ENCODE measurements at places on chromosomes 7 and 10.

DNA sequence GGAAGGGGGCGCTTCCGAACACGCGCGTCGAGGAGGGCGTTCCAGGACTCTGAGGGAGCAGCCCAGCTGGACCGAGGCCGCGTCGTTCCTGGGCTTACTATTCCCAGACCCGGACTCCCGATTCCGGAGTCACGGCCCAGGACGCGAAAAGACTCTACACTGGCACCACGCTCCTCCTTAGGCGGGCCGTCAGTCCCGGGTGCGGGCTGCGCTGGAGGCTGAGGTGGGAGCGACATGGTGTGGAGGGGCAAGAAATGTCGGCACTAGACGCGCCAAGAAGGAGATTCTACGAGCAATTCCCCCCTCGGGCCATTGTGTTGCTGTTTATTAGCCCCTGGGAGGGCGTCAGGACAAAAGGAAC, 584 bp upstream of the RUNDC3B start:
- DNase-seq: no peak

GRCh38 chr7:87398446-87398845, 53.0 kb downstream of the CROT start:
- DNase-seq: no peak

- DNase-seq: no peak
These were observed 3.9 kb upstream of the ATP6V0E2 start for GRCh38 chr7:149869867-149870266.

GRCh38 chr10:64379898-64380297, 858.7 kb downstream of the REEP3 start:
- DNase-seq: no peak

GRCh38 chr10:14382022-14382421, 51.3 kb upstream of the FRMD4A start:
- no peak for DNase-seq

GRCh38 chr7:94406696-94407095, 12.0 kb downstream of the COL1A2 start:
- DNase-seq: no peak

DNA sequence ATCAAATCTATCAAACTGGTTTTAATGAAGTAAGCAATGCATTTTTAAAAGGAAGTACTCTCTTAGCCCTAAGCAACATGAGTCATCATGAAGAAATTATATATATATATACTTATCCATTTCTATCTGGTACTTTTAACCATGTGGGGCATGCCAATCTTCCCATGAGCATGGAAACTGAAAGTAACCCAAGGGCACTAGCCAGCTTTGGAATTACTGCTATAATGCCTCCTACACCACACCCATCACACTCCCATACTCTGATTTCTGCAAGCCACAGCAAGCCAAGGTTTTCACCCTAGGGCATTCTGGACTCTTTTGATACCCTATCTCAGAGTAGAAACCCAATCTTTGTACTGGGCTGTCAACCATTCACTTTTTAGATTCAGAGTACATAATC, 204.6 kb downstream of the IMMP2L start:
- no peak for DNase-seq

GRCh38 chr10:32956365-32957197, 1.4 kb downstream of the ITGB1 start:
- DNase-seq: no peak

DNA sequence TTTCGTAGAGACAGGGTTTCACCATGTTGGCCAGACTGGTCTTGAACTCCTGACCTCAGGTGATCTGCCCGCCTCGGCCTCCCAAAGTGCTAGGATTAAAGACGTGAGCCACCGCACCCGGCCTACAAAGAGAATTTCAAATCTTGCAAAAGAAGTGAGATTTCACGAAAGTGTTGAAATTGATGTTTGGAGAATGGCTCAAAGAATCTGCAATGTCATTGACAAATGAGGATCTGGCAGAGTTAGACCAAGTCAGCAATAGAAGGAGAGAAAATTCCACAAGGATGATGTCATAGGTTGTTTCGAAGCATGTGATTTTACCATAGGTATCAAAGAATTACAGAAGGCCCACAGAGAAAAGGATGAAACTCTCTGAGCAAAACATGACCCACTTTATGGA, 71.7 kb downstream of the LYZL2 start:
- DNase-seq: no peak

GRCh38 chr10:37473906-37474305, 348.5 kb downstream of the ANKRD30A start:
- no peak for DNase-seq
